ENCODE measurements at places on chromosomes 16 and 17.

GRCh38 chr16:88345031-88345720 lies 37.6 kb upstream of the ZNF469 start:
- no peak for DNase-seq

- no peak for DNase-seq
These were observed 580.4 kb upstream of the HSBP1 start for GRCh38 chr16:83227336-83227735.

DNA sequence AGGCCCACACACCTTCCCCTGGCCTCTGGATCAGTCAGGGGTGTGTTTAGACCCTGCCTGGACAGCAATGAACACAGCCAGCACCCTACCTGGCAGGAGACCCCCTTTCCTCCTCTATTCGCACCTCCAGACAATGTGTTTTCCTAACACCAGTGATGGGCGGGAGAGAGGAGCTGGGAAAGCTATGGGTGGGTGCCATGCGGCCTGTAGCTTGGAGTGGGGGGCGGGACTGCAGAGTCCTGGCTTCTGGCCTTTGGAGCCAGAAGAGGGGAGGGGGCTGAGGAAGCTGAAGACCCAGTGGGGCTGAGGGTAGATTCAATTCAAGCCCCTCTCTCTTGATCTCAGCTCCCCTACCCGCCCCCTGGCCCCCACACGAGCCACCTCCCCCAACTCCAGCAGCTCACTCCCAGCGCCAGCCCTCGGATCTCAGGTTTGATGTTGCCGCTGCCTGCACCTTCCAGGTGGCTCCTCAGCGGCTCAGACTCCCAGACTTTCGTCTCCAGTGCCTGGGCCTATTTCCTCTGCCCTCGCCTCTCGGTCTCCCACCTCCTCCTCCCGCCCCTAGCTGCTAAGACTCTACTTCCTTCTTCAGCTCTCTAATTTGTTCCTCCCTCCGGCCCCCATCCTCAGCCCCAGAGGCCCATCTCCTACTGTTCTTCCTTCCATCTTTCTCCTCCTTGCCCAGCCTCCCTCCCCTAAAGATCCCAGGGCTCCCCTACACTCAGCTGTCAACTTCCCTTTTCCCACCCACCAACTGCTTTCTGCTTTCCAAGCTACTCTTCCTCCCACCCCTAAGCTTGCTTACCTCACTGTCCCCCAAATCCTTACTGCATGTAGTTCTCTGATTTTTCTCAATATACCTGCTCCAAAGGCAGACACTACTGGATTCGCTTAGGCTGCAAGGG lies 6.8 kb upstream of the SP6 start:
- no peak for DNase-seq

DNA sequence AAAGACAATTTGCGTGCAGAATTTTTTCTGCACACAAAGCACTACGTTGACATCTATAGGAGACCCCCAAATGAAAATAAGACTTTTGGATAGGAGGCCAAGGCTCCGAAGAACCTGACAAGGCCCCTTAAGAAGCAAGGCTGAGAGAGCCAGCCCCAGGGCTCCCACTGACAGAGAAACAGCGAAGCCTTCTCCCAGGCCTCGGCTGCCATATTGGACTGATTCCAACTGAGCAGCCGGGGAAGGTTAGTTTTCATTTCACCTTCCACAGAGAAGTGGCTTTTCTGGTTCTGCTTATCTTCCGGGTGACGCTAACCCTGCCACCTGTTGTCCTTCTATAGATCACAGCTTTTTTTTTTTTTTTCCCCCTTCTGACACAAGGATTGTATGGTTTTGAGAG lies 356.7 kb downstream of the SOX9 start:
- no peak for DNase-seq

GRCh38 chr16:7775072-7775488 lies 442.4 kb downstream of the RBFOX1 start:
- DNase-seq, result no peak

- no peak for DNase-seq
These were observed 122.2 kb downstream of the CCDC182 start for GRCh38 chr17:57622683-57623433.

DNA sequence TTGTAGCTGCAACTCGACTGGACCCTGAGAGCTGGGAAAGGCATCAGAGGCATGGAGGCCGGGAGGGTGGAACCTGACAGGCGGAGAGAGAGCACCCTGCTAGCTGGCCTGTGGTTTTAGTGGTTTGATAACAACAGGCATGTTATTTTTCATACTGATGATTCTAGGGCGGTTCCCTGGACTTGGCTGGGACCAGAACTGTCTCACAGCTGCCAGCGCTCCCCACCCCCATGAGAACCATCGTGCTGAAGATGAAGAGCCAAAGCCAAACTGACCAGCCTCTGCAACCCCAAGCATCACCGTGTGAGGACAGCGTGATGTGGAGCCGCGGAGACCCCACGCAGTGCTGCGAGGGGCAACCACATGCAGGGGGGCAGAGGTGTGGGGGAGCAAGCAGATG lies 28.5 kb downstream of the MXRA7 start:
- DNase-seq, result no peak

DNA sequence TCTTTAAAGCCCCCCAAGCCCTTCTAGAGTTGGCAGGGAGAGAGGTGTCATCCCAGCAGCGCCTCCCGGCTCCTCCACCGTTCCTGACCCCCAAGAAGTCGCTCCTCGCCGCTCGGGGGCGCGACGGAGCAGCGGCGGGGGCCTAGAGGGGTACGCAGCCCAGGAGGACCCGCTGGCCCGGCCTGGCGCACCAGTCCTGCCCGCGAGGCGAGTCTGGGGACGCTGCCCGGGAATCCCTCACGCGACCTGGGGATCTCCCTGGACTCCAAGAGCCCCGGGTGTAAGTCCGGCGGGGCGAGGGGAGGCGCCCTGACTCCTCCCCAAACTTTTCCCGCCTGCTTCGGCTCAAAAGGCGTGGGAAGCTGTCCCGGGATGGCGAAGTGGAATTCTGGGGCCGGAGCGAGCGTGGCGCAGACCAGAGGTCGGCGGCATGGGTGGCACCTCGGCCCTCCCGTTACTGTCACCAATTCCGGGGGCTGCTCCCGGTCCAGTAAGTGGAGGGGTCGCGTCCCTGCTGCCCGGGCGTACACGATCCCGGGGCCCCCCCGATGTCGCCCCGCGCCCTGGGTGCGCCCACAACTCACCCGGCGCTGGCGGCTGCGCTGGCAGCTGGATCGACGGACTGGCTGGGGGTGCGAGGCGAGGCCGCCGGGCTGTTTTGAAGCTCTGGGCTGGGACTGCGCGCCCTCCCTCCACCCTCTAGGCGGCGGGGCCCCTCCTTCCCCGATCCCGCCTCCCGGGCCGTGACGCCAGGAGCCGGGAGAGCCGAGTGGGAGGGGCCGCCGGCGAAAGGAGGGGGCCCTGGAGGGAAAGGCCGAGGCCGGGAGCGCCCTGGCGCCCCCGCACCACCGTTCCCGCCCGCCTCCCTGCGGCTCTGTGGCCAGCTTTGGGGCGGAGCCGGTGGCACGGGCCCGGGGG lies at the start of gene EMP2:
Gene EMP2 (minus strand): TSS at position 634 of the 918 bp plus-strand sequence. CDS start 32,981 bp downstream, outside the sequence.
- DNase-seq, result no peak

- DNase-seq, result no peak
These were observed 25.5 kb downstream of the POLR3E start for GRCh38 chr16:22322741-22323140.

DNA sequence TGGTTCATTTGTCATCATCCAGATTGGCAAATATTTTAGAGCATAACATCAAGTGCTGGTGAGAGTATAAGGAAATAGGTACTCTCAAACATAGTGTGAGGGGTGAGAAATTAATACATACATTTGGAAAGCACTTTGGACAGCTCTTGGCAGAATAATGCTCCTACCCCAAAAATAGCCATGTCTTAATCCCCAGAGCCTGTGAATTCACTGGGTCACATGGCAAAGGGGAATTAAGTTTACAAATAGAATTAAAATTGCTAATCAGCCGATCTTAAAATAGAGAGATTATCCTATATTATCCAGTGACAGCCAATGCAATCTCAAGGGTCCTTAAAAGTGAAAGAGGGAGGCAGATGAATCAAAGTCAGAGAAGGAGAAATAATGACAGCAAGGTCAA lies 38.8 kb upstream of the ANKFN1 start:
- no peak for DNase-seq

DNA sequence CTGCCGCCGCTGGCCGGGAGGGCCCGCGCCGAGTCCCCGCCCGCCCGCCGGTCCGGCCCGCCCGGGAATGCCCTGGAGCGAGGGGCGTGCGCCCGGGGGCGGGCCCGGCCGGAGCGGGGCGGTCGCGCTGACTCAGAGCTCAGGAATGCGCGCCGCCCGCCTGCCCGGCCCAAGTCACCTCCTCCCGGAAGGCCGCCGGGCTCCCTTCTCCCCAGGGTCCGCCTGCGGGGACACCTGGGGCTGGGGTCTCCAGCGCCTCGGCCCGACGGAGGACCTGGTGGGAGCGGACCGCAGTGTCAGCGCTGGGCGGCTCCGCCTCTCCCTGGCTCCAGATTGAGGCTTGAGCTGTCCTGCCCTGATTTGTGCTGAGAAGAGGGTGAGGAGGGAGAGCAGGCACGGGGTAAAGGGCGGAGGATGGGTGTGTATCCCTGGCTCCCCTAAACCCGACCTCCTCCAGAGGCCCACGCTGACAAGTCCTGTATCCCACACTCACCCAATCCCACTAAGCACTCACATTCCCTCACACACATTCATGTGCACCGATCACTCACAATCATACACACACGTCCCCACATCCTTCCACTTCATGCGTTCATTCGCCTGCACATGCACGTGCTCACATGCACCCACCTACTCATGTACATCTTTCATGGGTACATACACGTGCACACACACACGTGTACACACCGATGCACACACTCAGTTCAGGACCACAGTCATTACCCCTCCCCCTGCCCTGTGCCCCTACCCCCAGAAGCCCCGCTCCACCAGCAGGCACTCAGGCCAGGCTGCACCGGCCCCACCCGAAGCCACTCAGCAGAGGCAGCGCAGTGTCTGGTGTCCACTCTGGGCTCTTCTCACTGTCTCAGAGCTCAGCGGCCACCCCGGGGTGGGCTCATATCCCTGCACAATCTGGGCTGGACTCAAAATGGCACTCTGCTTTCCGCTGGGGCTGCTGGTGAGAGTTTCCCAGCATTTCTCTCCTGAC lies at the start of gene RHBDF1:
Gene RHBDF1 (minus strand): TSS at position 71 of the 988 bp plus-strand sequence. CDS start 7,616 bp downstream, outside the sequence.
- no peak for DNase-seq

DNA sequence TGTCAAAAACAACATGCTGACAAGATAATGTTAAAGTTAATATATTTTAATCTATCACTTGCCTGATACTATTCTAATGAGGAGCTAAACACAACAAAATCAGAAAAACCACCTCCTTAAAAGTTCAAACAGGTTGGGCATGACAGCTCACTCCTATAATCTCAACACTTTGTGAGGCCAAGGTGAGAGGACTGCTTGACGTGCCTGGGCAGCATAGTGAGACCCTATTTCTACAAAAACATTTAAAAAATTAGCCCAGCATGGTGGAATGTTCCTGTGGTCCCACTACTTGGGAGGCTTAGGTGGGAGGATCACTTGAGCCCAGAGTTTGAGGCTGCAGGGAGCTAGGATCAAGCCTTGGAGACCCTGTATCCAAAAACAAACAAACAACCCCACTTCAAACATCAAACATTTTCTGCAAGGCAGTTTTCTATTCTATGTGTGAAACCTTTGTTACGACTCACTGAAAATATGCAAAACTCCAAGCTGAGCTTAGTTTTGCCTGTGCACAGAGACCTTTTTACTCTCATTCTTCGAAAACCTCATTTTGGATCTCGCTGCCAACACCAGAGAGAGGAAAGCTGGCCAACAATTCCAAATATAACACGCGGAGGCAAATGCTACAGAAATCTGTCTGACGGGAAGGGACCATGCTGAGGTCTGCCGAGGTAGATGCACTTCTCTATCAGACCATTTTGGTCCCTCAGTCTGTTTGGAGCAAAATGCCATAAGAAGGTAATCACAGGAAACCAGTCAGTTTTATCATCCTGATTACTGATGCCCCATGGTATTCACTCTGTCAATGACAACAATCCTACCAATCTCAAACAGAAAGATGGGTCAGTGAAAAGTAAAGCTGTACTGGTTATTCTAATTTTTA lies 6.2 kb downstream of the PHF12 start:
- DNase-seq, result no peak

GRCh38 chr17:78974635-78975591 lies 4.8 kb downstream of the LGALS3BP start:
- no peak for DNase-seq

DNA sequence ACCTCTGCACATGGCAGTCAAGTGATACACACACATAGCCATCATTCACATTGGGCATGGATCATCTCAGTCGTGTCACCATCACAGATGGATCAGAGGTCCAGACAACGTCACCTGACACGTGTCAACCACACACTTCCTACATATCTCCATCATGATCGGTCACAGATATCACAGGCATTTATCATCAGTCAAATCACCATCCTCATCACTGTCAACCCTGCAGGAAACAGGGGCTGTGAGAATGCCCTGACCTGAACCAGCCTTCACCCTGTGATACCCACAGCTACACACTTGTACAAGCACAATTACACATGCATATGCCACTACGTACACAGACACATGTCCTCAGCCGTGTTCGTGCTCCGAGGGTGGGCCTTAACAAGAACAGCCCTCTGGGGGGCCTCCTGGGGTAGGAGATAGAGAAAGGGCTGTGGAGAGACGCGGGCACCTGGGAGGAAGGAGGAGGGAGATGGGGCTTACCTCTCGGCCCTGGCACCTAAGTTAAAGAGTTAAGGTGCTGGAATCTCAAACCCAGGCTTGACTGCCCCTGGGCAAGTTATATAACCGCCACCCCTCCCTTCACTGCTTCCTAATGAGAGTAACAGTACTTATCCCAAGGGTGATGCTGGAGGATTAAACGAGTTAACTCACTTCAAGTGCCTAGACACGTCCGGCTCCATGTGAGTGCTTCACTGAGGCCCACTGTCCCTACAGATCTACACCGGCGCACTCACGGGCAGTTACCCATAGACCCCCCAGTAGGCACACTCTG lies 1.1 kb downstream of the SLC12A4 start:
- DNase-seq, result no peak

DNA sequence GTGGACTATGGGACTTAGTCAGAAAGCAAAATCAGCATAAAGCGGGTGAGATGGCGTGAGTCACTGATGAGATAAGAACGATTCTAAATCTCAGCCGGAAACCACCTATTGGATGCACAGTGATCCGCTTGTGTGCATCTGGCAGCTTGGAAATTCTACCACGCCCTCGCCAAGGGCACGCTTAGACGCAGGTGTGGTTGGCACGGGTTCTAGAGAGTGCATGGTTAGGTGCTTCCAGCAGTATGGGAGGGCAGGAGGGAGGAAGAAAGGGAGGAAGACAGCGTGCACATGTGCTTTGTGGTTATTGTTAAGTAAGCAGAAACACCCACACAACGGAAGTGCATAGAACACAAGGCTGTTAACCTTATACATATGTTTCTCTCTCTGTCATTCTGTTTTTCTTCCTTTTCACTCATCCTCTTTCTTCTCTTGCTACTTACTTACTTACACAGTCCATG lies 374.0 kb upstream of the ASIC2 start:
- DNase-seq, result no peak

DNA sequence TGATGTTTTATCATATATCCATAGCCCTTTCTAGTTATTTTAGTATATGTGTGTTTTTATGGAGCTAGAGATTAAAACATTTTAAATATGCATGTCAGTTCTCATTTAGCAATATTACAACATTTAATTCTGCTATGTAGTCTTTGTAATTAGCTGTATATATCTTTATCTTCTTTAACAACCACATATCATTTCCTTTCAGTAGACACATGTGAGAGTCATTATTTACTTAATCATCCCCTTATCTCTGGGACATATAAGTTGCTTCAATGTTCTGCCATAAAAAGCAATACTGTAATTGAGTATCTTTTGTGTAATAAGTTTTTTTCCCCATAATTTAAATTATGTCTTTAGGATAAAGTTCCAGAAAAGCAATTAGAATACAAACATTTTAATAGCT lies 52.0 kb upstream of the CLEC3A start:
- no peak for DNase-seq

GRCh38 chr17:55588446-55589242 lies 77.4 kb upstream of the SMIM36 start:
- no peak for DNase-seq
